ENCODE measurements at places on chromosomes 13 and 19.

DNA sequence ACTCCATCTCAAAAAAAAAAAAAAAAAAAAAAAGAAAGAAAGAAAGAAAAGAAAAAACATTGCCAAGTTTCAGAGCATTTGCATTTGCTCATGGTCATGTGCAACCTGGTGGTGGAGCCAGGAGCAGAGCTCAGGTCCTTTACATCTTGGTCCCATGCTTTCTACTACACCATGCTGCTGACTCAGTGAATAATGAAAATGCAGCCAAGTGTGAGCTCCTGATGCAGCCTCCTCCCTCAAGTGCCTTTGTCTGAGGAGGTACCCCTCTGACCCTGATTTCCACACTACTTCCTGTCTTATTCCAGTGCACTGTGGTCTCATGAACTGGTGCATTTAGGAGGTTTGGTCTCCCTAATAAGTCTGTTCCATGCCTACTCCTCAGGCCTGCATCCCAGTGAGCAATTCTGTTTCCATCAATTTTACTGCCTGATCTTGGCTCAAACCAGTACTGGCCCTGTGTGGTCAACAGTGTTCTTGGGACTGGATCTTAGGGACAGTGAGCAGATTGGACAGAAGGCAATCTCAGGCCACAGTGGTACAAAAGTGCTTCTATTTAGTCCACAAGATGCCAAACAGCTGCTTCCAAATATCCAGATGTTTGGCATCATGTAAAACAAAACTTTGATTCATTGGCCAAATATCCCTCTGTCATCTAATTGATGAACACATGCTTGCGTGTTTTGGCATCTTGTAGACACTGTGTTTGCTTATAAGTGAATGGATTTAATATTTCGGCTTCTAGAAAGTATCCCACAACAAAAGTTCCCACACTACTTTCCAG is 28.8 kb upstream of the LRCH1 start:
- no peak for DNase-seq

- no peak for DNase-seq
Measured at GRCh38 chr13:23146811-23147625, 33.8 kb upstream of the SGCG start.

DNA sequence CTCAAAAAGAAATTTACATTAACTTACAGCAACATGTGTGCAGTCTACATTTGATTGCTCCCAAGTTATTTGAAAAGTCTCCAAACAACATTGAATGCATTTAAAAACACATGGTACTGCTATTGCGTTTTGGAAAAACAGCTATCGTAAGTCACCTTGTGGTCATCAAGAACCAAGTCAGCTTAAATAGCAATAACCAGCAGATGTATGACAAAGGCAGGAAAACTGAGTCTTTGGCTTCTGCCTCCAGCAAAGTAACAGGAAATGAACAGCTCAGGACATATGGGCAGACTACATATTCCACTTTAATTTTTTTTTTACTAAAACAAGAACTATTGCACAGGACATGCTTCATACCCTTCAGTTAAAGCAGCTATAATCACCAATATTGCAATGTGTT is 580.6 kb upstream of the SPRY2 start:
- no peak for DNase-seq

- DNase-seq, result no peak
Measured at GRCh38 chr19:41928221-41928683, at the start of gene ERFL. TSS of gene ERFL (minus strand) at chr19:41928449. CDS start at chr19:41912919, 15,530 bp downstream.

GRCh38 chr13:43405457-43405856 is 381.3 kb downstream of the ENOX1 start:
- no peak for DNase-seq

Data from esophagus squamous epithelium (tissue), 5 donors.